ENCODE measurements at places on chromosomes 6 and 20.

DNA sequence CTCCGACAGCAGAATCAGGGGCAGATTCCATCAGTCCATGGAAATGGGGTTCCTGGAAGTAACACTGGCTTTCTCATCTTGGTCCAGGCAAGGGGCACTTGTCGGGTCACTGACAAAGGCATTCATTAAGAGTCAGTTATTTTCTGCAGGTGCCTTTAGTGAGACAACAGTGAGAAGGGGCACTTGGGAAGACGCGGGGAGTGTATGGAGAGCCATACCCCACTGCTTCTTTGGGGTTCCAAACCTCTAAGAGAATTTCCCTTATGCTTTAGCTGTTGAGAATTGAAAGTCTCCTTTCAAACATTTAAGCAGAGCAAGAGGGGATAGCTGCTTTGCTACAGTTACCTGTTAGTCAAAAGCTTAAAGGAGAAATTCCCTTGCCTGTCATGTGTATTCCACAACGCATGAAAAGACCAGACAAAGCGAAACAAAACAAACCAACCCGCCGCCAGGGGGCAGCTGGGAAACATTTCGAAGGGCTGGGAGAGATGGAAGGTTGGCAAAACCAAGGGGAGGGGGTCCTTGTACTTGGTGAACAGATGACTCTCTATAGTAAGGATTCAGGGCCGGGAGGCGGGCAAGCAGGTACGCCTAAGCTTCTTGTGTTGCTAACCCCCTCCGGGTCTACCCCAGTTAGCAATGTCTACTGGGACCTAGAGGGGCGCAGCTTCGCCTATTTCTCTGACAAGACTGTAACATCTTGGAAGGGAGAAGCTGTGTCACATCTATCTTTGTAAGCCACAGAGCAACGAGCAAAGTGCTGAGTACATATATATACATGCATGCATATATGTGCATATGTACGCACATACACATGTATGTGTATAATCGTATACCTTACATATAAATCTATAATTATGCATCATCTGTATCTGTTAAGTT lies 474.9 kb upstream of the AGPAT4 start:
- DNase-seq: no peak

GRCh38 chr20:50071039-50071888 lies 41.7 kb downstream of the UBE2V1 start:
- DNase-seq: peak; percentile 90

GRCh38 chr6:26121141-26122004 lies 34.1 kb downstream of the HFE start:
- peak; percentile 82 for DNase-seq

- DNase-seq: no peak
These were observed 125.8 kb upstream of the NXT1 start for GRCh38 chr20:23224806-23225205.

- no peak for DNase-seq
These were observed 91.2 kb upstream of the TINAG start for GRCh38 chr6:54217018-54217417.

DNA sequence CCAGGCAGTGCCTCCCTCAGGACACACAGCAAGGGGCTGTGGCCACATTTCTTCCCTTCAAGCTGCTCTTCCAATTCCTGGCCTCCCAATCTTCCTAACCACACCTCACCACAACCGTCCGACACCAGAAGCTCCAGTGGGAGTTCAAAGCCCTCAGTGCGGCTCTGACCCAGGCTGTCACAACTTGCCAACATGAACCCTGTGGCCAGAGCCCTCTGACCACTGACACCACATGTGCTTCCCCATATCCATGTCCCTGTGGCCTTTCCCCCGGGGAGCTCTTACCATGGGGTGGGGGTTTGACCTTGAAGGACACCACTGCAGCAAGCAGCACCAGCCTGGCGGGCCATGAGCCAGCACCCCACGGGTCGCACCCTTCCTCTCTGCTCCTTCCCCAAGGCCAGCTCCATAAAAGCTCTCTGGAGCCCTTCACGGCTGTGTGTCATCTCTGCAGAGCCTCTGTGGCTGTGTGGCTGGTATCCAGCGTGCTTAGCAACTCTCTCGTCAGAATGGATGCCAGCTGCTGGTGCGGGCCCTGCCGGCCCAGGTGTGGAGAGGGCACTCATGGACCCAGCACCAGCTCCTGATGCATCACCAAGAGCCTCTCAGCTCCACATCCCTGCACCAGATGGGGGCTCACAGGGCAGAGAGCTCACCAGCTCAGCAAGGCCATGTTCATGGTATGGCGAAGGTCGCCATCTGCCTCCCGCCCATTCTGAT lies 106.1 kb downstream of the PSMB1 start:
- DNase-seq: no peak

GRCh38 chr6:6971369-6971768 lies 136.4 kb upstream of the RREB1 start:
- no peak for DNase-seq

DNA sequence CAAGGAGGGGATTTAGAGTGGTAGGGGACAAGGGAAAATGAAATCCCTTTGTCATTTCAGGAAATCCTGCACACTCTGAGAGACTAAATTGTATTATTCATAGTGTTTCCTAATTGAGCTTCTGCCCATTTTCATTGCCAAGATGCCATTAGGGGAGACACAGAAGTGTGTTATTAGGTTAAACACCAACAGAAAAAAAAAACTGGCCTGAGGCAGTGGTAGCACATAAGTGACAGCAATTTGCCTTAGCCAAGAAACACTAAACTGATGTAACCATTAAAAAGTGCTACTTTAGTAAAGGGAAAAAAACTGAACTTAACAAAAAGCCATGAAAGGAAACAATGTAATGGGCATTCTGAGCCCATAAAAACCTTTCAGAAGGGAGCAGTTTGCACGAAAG lies 270.5 kb upstream of the PLN start:
- no peak for DNase-seq

GRCh38 chr6:68080074-68080473 lies 555.0 kb upstream of the ADGRB3 start:
- DNase-seq: no peak
